ENCODE measurements at places on chromosomes 12 and 14. TPM values are rescaled to one million over a fixed set of nuclear protein-coding genes. Genes with fewer than 3 reads are reported as not detected.

GRCh38 chr12:64457466-64457865 lies 5.5 kb downstream of the TBK1 start:
- DNase-seq: no peak

Gene DNAH10
- total RNA-seq: 0.53 TPM

- DNase-seq: no peak
Observed at GRCh38 chr12:1807087-1807860, 13.1 kb upstream of the LRTM2 start.

DNA sequence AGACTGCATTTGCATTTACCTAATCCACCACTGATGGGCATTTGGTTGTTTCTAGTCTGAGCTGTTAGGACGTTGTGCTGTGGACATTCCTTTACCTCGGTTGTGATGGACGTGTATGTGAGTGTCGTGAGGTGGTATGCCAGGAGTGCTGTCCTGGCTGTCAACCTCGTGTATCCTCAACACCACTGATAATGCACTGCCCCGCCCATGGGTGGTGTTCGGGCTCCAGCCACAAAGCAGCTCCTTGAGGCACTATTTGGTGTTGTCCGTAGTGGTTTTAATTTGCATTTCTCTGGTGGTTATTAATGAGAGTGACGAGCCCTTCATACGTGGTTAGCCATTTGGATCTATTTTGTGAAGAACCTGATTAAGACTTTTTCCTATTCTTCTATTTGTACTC lies 87.6 kb downstream of the PPP2R5C start:
- no peak for DNase-seq

DNA sequence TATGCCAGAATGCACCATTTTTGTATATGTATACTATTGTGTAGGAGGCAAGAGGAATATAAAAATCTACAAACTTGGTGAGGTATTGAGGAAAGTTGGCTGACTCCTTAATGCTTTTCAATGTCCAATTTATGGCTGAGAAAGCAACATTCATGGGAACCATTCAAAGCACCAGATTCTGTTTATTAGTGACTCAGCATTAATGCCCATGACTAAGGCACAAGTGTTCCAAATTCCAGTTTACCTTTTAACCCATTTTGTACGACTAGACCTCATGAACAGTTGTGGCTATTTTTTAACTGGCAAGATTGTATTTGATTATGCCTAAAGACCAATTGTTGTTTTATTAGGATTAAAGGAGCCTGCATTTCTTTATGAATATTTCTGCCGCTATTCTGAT lies 375.4 kb upstream of the ATP2B1 start:
- DNase-seq: no peak

DNA sequence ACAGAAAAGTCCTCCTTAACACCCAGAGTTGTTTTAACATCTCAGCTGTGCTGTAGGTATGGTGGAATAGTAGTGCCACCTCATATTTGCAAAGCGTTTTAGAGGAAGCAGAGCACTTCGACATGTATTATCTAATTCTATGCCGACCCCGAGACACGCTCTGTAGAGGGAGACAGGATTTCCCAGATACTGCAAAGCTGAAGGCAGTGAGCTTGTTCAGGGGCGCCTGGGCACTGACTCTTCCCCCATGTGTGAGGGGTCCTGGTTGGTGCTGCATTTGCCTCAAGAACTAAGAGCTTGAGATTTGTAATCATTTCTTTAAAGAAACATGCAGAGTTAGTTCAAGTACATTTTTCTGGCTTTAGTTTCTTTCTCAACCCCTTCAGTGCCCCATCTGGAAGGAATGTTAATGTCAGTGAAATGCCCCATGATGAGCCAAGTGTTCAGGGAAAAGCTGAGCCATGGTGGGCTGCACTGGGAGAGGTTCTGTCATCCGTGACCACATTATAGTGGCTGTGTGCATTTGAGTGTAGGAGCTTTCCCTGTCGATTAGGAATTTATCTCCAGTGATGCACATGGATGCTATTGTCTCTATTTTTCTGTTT lies 66.3 kb downstream of the MBIP start:
- DNase-seq: no peak

GRCh38 chr14:105866841-105867321 lies 340.5 kb downstream of the TMEM121 start:
- DNase-seq: no peak

Gene NFATC4
- 19.2 TPM for total RNA-seq

DNA sequence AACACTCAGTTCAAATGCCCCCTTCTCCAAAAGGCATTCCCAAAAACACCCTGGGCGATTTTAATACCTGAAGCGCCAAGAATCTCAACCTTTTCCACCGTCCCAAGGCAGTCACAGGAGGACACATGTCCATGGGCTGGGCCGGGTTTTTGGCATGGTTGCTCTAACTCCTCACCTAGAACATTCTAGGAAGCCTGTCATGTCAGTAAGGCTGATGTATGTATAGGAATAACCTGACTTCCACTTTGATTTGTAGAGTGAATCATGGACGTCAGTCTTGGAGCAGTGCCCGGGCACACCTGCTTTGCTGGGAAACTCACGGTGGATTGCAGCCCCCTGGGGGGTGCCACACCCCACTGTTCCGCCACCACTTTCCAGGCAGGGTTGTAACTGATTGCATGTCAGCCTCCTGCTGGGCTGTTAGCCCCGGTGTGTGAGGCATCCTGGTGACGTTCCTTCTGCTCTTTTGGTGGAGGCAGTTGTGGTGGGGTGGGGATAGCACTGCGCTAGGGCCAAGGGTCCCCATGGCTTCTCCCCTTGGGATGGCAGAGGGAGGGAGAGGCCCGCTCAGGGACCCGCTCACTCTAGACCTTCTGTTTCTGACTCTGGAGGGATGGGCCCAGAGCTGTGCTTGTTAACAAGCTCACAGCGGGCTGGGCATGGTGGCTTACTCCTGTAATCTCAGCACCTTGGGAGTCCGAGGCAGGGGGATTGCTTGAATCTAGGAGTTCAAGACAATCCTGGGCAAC lies 35.2 kb upstream of the FAM181A start:
- DNase-seq: no peak

GRCh38 chr14:91509878-91510170 lies 286 bp downstream of the PPP4R3A start:
- no peak for DNase-seq

Gene PSMB11
- not detected for total RNA-seq

Gene ALDH2
- 16.6 TPM for total RNA-seq

DNA sequence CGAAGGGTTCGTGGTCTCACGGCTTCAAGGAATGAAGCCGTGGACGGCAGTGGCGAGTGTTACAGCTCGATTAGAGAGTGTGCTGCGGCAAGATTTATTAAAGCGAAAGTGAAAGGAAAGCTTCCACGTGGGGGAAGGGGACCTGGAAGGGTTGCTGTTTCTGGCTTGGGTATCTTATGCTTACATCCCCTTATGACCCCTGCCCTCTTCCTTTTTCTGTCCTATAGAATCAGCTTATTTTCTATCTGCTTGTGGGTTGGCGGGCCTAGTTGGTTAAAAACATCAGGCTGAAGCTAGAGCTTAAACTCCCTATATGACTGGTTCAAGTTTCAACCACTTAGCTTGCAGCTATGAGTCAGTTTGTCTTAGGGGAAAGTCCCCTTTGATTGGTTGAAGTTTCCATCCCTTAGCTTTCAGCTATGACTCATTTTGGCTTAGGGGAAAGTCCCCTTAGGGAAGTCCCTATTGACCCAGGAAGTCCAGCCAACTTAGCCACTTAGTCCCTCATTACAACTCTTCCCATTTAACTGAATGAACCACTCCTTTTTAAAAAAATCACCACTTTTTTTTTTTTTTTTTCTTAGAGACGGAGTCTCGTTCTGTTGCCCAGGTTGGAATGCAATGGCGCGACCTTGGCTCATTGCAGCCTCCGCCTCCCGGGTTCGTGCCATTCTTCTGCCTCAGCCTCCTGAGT lies 1494.7 kb upstream of the TMEM132C start:
- DNase-seq: peak; percentile 83

Data from GM12878 (cell line).